ENCODE measurements at places on chromosomes 13 and 19.
A peak's percentile ranks its signal among the peaks of the same experiment; 100 is the strongest.

- no peak for DNase-seq
Measured at GRCh38 chr19:18662972-18663732, 20.3 kb upstream of the CRTC1 start.

DNA sequence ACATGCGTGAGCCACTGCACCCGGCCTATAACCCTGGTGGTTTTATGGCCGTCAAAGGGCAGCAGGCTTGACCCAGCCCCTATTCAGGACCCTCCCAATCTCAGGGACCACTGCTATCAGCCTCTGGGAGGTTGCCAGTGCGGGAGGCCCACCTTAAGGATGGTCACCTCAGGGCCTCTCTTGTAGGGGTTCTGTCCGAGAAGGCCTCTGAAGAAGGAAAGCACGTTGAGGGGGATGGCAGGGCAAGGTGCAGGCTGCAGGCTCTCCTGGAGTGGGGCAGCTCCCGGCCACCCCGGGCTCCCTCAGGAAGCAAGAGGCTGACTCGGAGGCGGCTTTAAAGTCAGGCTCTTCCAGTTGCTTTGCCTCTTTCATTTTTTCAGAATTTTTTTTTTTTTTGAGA lies 6.0 kb upstream of the GRTP1 start:
- no peak for DNase-seq

DNA sequence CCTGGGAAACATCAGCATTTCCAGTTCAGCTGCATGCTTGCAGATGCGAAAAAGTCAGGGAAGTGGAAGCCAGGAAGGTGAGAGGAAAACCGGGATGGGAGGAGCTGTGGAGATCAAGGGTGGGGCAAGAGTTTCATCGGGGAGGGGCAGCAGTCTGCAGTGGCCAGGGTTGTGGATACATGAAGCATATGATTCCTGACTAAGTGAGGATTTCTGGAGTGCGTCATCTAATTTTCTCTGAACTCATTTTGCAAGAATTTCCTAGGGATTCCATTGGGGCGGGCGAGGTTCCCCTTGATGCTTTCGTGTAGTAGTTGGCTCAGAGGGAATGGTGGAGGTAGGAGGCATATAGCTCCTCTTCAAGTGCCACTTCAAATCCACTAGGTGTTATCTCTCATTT lies 344.1 kb upstream of the TMTC4 start:
- DNase-seq, result no peak

GRCh38 chr13:47903836-47904235 lies 97.2 kb downstream of the SUCLA2 start:
- DNase-seq, result no peak

DNA sequence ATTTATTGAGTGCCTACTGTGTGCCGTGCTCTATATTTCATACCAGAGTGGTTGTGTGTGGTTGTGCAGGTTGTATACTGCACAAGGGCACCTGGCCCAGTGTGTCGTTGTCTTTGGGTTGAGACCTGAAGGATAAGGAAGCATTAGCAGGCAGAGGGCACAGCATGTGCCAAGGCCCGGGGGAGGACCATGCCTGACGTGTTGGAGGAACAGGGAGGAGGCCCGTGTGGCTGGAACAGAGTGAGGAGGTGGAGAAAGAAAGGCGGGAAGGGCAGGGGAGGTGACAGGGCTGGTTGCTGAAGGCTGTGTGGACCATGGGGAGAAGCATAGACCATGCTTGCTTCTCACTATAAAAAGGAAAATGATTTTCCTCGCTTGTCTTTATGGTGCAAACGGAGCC lies 26.8 kb downstream of the CELF5 start:
- DNase-seq, result no peak

GRCh38 chr19:40805258-40805868 lies 6.4 kb downstream of the EGLN2 start:
- DNase-seq, result peak; percentile 60

GRCh38 chr13:113449693-113450347 lies 3.5 kb downstream of the ADPRHL1 start:
- no peak for DNase-seq

GRCh38 chr13:60178327-60178726 lies 14.6 kb upstream of the DIAPH3 start:
- DNase-seq, result no peak

DNA sequence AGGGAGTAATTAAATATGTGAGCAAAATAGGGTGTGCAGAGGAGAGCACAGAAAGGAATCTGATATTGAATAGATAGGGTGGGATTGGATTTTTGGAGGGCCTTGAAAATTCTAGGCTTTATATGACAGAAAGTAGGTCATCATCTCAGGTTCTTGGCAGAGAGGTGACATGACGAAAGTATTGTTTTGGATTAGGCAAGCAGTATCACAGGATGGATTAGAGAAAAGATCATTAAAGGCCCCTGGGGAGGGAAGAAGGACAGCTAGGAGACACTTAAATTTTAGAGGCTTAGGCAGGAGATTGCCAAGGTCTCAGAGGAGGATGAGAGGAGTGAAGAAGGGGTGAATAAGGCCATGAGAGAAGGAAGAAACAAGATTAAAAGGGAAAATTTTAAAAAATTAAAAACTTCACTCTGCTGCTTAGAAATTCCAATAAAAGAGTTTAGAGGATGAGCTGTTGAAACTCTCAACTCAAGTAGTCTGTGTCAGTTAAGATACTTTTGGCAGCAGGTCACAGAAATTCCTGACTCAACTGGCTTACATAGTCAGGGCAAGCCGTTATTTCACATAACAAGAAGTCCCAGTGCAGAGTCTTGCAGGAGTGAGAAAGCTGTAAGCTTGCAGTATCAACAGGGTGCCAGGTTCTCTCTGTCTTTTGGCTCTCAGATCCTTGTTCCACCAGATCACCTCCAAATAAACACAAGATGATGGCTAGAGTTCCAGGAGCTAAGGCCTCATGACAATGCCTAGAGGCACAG lies 8.8 kb downstream of the GPC6 start:
- DNase-seq, result no peak

GRCh38 chr19:7868671-7869452 lies 5.3 kb downstream of the PRR36 start:
- peak; percentile 70 for DNase-seq

DNA sequence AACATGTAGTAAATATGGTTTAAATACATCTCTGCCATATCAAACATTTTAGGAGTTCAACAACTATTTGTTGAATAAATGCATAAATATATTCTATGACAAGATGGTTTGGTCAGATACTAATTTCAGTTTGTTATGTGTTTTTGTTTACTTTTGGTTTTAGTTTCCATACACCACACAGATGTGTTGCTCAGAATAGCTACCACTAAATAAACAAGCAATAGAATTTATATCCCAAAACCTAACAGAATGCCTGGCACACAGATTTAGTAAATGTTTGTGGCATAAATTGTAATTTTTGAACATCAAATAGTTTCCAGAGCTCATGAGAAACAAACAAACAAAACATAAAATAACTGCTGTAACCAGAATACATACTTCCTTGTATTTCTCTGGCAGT lies 126.8 kb upstream of the ATXN8OS start:
- no peak for DNase-seq

GRCh38 chr13:90552702-90553101 lies 794.8 kb upstream of the MIR17HG start:
- DNase-seq, result no peak

- no peak for DNase-seq
Measured at GRCh38 chr13:22198001-22198400, 527.1 kb downstream of the FGF9 start.

- DNase-seq, result no peak
Measured at GRCh38 chr19:33040994-33041827, 23.5 kb downstream of the RHPN2 start.

Data from right cardiac atrium (tissue), 5 donors.